ENCODE measurements at places on chromosomes 4 and X.
A peak's percentile ranks its signal among the peaks of the same experiment; 100 is the strongest.

DNA sequence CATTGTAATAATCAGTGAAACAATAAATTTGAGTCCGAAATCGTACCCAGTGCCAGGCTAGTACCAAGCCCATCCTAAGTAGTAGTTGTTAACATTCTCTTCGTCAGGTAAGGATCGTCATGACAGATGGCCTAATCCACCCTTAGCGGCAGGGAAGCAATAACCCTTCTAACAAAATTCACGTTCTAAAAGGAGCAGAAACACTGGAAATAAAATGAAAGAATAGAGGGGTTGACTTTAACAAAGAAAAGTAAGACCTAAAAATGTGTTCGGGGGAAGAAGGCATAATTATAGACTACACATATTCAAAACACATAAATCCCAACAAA, 142.7 kb downstream of the CPEB2 start:
- DNase-seq, result no peak

DNA sequence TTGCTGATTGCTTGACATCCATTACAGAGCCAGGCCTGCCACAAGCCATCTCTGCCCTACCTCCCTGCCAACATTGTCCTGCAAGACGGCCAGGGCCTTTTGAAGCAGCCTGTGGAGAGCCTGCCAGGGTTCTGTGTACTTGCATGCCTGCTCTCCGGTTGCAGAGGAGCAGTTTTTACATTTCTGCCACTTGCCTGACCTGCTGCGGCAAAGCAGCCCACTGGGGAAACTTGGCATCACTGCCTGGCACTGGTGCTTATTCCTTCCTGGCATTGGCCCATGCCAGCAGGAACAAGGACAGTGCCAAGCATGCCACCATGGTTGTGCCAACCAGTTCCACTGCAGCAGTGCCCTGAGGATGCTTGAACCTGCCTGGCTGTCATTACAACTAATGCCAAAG, 167.1 kb downstream of the NHS start:
- no peak for DNase-seq

DNA sequence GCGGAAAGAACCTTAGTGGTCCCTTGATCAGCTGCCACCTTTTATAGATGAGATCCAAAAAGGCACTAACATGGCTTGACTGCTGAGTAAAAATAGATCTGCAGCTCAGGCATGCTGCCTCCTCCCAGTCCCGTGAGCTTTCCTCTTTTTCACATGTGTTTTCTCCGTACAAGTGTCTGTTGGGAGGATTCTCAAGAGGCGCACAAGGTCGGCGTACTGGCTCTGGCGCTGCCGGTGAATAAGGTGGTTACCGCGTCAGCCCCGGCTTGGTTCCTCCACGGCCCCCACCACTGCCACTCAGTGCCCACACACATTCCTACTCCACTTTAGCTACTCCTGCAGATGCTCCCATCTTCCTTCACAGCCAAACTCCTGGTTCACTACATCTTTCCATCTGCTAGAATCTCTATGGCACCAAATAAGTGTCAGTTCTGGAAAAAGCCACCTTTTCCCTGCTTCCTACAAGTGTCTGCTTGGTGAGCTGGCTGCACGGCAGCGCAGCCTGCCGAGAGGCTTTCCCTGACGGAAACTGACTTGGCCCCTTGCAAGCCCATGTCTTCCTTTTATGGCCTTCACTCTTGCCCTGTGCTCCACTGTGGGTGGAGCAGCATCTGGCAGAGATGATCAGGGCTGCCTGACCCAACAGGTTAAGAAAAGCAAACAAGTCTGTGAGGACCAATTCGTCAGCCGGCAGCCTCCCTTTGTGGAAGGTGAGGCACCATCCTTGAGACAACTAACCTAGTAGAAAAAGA, 99.8 kb downstream of the KLHL8 start:
- DNase-seq, result no peak

DNA sequence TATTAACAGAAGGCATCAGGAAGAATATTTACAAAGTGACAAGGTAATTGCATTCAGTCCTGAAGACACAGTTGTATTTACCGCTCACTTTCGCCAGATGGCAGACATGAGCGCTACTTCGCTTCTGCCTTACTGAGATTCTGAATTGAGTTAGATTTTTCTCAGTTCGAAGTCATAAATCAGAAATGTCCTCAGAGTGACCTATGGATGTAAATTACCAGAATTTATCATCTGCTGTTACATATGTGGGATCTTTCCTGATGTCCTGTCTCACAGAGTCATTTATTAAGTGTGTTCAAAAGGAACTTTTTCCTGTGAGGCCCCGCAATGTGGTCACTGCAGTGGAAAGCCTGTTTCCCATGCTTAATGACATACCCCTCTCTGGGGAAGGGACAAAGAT, 97.3 kb upstream of the DCLK2 start:
- no peak for DNase-seq

DNA sequence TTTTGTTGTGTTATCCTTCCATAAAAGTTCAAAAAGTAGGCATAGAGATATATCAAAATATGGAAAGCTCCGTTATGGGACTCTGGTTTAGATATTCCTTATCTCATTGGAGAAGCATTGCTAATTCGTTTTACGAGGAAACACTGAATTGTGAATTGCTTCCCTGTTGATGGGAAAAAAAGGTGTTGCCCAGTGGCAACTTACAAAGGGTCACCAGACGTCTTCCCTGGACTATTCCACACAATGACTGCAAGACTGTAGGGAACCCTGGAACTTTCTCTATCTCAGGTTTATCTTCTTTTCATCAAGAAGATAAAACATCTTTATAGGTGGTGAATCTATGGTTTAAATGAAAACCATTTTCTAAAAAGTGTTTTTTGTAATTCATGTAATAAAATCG, 137.7 kb downstream of the MID1 start:
- no peak for DNase-seq

DNA sequence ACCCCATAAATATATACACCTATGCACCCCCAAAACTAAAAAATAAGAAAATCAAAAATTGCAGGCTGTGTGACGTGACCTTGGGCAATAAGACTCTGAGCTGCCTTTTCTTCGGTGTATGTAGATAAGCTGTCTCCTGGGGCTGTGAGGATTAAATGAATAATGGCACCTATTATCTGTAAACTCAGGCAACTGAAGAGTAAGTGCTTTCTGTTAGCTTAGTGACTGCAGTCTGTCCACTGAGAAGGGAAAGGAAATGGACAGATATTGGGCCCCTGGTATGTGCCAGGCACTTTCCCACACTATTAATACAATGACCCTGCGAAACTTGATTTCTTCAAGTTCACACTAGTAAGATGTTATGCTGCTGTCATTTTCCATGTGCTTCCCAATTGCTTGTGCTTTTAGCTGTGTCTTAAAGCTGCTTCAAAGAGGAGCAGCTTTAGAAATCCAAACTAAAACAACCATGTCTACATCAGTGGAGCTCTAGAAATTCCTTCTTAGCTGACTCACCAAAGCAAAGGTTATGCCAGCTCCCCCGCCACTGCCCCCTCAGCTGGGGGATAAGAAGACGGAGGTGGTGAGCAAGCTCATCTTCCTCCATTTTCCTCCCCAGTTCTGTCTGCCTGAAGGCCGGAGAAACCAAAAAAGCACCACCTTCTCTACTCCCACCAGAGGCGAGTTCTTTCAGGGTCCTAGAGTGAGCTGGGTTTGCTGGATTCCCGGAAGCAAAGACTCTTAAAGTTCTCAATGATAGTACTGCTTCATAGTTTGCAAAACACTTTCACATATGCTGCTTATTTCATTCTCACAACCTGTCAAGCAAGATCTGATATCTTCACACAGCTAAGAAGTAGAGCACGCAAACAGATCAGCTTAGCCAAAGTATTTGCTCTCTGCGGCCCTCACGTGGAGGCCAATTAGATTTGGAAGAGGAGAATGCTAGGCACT, 8.8 kb upstream of the DGAT2L6 start:
- no peak for DNase-seq

DNA sequence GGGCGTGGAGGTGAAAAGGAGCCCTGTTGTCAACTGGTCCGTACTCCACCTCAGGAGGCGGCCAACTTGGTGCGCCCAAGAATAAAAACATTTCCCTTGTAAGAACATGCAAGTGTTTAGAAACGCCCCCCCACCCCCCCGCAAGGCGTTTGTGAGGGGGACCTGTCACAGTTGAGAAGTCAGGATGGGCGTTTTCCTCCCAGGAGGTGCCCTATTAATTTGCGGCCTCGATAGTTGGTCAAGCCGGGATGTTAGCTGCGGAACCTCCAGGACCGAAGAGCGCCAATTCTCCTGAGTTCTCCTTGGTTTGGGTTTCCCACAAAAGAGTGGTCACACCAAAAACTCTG, 651 bp upstream of the SAP30 start:
- no peak for DNase-seq

- peak; percentile 39 for DNase-seq
Measured at GRCh38 chr4:41360214-41360920, 103.6 kb downstream of the UCHL1 start.

GRCh38 chrX:70029863-70030262, 19.9 kb downstream of the AWAT2 start:
- no peak for DNase-seq

DNA sequence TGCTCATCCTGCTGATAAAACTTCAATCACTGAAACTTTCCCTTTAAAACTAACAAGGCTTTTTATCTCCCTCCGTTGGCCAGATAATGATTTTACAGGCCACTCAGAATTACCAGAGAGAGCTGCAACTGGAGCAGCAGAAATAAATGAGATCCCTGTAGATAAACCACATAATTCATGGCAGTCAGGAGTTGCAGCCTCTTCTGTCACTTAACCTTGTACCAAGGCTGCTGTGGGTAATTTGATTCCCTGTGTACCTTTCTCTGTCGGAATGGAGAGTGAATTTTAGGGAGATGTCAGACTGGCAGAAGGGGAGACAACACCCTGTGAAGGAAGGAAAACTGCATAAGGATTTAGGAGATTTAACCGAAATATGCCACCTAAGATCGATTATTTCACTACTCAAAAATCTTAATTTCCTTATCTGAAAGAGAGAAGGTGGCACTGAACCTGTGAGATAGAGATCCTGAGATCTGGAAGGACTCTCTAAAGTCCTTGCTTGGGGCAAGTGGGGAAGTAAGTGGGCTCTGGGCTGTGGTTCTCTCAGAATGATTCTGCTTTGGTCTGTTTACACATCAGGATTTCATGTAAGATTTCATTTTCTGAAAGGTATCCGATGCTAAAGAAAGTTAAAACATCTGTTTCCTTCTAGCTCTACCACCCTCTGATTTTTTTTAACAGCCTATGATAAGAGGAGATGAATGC, 14.3 kb upstream of the TSPAN5 start:
- DNase-seq, result no peak

DNA sequence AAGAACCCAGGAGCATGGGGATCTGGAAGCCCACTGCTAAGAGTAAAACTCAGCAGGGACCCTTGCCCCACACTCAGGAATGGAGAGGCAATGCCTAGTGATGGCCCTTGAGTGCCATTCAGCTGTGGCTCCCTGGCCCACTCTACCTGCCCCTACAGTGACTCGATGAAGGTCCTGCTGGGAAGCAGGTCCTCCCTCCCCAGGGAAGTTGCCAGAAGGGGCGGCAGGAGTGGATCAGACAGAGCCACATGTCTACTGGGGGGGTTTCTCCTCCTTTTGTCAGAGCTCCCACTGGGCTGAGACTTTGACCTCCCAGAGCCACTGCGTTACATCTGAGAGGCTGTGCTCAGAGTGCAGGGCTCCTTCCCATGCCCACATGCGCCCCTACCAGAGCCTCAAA, 1.2 kb downstream of the SLC10A3 start:
- DNase-seq, result no peak

DNA sequence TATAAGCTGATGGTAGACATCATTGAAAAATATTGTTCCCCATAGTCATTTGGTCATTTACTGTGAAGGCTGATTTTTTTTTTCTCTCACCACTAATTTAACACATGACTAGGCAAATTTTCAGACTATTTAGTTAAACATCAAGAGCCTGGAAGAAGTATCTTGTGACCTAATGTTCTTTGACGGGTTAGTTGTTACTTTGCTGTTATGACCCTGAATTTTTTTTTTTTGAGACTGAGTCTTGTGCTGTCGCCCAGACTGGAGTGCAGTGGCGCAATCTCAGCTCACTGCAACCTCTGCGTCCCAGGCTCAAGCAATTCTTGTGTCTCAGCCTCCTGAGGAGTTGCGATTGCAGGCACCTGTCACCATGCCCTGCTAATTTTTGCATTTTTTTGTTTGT, 67.0 kb downstream of the HPF1 start:
- DNase-seq, result no peak

DNA sequence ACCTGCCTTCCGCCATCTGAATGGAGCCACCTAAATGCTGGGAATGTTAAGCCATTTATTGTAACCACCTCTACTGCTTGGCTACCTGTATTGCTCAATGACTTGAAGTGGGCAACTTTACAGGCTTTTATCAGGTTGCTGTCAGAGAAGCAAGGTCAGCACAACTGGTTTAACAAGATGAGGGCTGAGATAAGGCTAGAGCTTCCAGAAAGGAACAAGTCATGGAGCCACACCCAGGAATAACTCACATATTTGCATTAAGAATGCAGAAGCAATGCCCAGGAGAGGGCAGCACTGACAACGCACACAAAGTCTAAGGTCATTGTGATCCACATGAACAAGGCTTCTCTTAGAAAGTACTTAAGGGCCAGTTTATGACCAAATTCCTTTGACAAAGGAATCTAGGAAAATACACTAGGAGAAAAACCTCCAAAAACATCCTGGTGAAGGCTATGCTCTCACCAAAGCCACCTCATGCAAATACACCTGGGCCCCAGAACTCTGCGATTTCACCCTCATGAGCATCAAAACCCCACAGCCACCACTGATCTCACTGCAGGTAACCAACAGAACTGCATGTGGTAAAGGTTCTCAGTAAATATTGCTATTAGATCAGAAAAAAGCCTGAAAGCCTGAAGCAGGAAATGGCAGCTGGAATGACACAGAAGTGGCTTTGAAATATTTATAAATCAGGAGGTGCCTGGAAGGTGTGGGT, 15.0 kb upstream of the STS start:
- no peak for DNase-seq

DNA sequence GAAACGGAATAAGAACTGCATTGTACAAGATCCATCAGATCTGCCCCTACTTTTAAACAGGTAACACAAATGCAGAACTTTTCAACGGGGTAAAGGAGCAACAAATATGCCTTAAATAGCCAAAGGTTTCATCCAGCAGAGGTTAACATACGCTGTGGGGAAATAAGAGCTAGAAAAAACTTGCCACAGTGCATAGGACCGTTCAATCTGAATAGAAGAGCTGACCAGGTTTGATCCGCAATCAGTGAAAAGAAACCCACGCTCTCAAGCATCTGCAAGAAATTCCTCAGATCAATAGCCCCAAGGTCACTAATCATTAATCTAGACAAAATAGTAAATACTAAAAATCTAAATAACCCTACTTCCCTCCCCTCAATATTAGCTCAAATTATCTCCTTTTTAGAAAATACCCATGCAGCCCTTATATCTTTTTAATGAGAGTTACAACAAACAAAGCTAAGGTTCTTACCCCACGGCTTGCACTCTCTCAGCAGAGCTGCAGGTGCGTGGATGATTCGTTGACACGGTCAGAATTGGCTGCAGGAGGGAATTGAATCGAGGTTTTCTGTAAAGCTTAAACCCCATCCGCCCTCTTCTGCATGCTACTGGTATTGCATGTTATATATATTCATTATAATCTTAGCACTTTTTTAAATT, at the start of gene TLR10:
TLR10 (minus strand) TSS at position 539 of the 657 bp plus-strand sequence. CDS start 7,400 bp downstream, outside the sequence.
- no peak for DNase-seq

Measured in NCI-H1930 (cell line).